ENCODE measurements at places on chromosomes 6 and 20.

DNA sequence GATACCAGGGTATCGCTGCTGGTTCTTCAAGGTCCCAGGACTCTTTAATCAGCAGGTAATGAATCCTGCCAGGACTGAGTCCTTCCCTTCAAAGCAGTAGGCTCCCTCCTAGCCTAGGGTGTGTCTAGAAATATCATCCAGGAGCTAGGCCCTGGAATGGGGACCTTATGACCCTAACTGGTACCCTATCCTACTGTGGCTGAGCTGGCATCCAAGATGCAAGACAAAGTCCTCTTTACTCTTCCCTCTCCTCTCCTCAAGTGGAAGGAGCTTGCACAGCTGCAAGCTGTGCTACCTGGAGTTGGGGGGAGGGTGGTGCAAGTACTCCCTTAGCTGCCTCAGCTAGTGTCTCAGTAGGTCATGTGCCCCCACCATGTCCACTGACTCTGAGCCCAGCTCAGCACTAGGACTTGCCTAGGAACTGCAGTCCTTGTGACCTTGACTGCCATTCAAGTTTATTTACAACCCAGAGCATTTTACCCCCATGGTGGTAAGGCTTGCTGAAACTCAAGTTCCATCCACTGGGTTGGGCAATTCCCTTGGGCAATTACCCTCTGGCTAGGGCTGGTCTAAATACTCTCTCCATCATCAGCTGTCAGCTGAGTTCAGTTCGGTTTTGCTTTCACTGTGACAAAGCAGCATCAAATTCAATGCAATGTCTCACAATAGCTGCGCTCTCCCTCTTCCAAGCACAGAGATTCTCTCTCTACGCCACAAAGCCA, 48.4 kb upstream of the TOP1 start:
- no peak for DNase-seq

DNA sequence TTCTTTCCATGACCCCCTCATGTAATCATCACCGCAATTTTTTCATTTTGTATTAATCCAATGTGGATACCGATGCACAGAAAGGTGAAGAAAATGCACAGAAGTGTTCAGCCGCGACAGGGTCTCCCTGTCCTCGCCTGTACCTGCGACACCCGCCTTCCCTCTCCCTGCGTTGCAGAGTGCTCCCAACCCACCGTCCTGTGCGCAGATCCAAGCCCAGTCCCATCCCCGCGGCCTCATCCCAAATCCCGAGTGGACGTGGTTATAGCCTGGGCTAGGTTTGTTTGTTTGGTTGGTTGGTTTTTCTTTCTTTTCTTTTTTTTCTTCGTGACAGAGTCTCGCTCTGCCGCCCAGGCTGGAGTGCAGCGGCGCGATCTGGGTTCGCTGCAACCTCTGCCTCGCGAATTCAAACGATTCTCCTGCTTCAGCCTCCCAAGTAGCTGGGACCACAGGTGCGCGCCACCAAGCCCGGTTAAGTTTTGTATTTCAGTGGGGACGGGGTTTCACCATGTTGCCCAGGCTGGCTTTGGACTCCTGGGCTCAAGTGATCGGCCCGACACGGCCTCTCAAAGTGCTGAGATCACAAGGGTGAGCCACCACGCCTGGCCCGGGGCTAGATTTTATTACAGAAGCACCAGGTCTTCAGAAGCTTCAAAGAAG, 536 bp upstream of the RAET1G start:
- no peak for DNase-seq

- DNase-seq = no peak
Observed at GRCh38 chr20:21826976-21827375, 121.5 kb downstream of the PAX1 start.

- no peak for DNase-seq
Observed at GRCh38 chr6:113901482-113901881, 44.3 kb downstream of the MARCKS start.

DNA sequence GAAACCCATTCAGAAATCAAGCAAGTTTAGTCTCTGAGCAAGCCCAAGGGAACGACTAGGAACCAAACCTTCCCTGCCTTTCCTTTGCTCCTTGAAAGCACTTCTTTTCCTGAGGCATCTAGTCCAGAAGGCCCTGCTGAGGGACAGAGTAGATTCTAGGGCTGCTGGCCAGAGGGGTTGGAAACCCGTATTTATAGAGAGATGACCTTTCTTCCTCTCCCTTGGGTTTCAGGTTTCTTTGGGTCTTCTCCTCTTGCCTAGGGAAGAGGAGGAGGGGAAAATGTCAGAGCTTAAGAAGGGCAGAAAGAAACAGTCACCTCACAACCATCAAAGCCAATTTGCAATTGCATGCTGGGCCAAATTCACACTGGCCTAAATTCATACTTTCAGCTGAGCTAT, 5.8 kb downstream of the APOBEC2 start:
- no peak for DNase-seq

DNA sequence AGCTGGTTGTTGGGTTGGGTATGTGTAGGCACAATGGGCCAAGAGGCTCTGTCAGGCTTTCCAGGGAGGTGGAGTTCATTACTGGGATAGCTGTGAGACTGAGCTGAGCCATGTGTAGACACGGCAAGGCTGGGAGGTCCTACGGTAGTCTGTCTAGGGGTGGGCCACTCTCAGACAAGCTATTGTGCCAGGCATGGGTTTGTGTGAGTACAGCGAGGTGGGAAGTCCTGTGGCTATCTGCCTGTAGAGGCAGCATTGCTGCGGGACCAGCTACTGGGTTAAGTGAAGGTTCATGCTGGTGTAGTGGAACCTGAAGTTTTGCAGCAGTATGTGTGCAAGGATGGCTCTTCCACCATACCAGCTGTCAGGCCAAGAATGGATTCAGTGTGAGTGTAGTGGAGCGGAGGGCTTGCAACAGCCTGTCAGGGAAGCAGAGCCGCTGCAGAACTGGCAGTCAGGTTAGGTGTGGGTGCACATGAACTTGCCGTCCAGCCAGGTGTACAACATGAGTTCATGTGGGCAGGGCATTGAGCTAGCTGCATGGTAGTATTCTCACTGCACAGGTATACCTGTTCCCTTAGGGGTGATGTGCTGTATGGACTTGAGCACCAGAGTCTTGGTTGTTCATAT, 78.0 kb upstream of the CENPW start:
- DNase-seq = no peak

GRCh38 chr20:3162080-3162611, 2.5 kb upstream of the FASTKD5 start:
- DNase-seq = no peak

DNA sequence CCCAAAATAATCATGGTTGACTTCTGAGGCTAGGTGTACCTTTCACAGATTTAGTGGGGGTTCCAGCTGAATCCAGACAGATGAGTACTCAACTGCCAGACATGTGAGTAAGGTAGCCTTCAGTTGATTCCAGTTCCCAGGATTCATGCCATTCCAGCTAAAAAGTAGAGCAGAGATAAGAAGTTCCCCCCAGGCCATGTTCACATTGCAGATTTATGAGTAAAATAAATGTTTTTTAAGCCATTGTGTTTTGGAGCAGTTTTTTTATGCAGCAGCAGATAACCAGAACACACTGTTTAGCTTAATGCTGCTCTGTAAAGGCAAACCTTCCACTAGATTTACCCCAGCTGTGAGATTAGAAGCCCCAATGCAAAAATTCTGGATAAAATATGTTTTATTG, 245.0 kb downstream of the RFPL4B start:
- DNase-seq = no peak

- no peak for DNase-seq
Observed at GRCh38 chr6:147023581-147023980, 180.6 kb upstream of the STXBP5 start.

GRCh38 chr6:111764238-111765175, 108.7 kb downstream of the FYN start:
- no peak for DNase-seq

GRCh38 chr6:84847390-84848160, 83.2 kb upstream of the TBX18 start:
- DNase-seq = no peak

DNA sequence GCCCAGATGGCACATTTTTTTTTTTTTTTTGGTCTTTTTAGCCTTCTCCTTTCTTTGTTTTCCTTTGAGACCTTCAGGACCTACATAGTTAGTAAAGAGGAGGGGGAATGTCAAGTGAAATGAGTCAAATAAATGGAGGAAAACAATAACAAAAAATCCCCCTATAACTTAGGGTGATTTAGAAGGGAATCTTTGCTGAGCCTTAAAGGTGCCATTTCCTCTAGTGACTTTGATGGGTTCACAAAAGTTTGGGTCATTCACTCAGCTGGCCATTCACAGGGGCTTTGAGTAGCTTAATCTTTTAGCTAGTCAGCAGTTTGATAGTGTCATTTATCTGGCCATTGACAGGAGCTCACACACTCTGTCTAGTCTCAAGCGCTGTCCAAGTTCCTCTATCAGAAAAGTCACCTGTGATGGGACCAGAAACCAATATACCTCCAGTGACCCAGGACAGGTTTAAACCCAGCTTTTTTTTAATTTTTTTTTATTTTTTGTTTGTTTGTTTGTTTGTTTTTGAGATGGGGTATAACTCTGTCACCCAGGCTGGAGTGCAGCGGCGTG, 275.1 kb upstream of the PRDM1 start:
- DNase-seq = no peak

DNA sequence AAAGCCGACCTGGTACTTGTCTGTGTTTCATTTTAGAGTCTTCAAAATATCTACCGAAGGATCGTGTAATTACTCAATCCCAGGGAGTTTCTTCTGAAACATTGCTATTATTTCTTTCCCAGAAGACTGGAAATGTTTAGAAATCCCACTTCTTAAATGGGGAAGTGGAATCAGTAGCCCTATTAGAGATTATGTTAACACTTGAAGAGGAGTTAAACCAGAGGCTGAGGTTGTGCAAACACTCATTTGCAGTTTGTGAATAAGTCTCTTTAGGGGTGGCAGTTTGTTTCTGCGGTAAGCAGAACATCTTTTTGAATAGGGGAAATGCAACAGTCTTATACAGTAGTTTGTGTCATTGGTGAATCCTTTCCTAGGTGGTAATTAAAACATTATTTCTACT, 21.3 kb downstream of the DSP start:
- DNase-seq = no peak

DNA sequence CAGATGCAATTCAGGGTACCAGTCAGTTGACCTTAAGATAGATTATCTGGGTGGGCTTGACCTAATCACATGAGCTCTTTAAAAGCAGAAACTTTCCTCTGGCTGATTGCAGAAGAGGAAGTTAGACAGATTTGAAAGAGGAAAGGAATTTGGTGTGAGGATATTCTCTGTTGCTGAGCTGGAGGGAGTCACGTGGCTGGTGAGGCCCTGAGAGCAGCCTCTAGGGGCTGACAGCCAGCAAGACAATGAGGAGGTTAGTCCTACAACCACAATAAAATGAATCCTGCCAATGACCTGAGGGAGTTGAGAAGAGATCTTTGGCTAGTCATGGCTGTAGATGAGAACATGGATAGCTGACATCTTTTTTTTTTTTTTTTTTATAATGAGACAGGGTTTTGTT, 87.0 kb upstream of the B3GAT2 start:
- DNase-seq = no peak

- DNase-seq = no peak
Observed at GRCh38 chr6:128686084-128686483, 165.7 kb upstream of the PTPRK start.

GRCh38 chr6:16514249-16514648, 247.0 kb downstream of the ATXN1 start:
- DNase-seq = no peak

- DNase-seq = no peak
Observed at GRCh38 chr6:156949376-156949775, 172.2 kb downstream of the ARID1B start.

DNA sequence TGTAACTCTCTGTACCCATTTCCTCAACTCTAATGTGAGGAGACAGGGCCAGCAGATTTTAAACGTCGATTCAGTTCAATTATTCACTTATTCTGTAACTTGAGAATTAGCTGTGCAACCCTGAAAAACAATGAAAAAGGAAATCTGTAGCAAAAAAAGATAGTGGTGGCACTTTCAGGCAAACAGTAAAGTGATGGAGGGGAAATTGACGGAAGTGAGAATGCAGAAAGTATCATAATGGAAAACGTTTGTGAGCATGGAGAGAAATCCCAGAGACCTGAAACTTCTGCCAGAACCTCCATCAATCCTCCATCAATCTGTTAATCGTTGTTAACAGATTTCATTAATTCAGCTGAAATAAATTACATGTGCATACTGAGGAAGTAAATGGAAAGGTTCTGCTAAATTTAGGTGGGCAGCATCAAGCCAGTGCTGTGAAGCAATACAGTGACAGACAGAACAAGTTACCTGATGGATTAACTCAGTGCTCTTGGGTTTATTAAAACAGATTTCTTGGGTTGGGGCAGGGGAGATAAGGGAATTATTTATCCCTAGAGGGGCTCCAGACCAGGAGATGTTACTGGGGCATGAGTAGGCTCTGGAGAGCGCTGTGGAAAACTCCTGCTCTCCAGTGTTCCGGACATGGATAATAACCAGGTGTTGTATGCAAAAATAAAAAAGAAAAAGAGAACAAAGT, 17.5 kb downstream of the KIZ start:
- DNase-seq = no peak

GRCh38 chr6:130365166-130366106, at the start of gene TMEM200A:
Gene TMEM200A (plus strand): TSS chr6:130366017. CDS start chr6:130440423, 74,406 bp downstream.
- no peak for DNase-seq

- DNase-seq = no peak
Observed at GRCh38 chr6:138785079-138785478, 10.8 kb upstream of the ECT2L start.

DNA sequence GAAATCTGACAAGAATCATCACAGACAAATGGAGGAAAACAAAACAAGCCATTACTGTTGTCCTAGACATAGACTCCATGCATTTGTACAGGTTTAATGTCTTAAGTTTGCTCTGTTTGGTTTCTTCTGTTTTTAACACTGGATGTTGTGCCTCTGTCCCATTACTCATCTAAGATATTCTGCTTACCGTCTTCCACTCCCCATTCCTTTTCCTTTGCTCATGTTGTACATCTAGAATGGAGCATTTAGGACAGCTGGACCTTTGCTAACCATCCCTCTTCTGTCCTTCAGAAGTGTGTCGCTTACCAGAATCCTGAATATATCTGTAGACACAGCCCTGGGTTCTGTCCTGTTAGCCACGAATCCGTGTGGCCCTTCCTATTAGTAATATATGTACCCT, 35.2 kb downstream of the RAB22A start:
- no peak for DNase-seq
